ENCODE measurements at places on chromosomes 13 and 19.

DNA sequence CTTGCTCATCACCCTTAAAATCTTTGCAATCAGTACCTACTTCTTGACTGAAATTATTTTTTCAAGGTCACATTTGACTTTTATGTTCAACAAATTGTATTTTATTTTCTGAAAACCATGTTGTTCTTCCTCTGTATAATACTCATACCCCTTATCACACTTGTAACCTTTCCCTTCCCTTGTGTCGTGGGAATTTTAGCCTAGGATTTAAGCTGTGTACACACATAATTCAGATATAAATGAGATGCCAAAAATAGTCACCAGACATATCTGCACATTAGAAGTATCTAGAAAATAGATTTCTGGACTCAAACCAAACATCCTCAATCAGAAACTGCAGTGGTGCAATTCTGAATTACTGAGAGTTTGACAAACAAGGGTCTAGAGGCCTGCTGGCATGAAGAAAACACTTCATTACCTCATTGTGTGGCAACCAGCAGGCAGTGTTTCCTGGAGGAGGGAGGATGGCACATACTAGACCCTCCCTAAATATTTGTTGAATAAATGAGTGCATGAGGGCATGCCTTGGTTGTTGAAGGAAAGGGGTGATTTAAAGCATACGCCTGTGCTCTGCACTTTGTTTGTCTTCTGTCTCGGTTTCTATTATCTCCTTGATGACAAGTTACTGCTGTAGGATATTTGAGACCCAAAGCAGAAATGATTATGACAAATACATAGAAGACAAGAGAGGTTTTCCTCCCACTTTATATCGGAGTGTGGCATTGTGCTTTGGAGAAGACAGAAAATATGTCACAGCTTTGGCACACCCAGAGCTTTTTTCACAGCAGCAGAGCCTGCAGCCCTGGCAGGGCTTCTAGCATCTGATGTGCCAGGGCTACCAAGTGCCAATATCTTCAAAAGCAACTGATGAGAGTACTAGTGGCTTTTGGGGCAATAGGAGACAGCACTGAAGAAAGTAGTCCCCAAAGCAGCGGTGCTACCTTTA is 881.1 kb downstream of the PCDH9 start:
- no peak for DNase-seq

GRCh38 chr19:39438270-39438934 is 2.7 kb upstream of the RPS16 start:
- DNase-seq: no peak

DNA sequence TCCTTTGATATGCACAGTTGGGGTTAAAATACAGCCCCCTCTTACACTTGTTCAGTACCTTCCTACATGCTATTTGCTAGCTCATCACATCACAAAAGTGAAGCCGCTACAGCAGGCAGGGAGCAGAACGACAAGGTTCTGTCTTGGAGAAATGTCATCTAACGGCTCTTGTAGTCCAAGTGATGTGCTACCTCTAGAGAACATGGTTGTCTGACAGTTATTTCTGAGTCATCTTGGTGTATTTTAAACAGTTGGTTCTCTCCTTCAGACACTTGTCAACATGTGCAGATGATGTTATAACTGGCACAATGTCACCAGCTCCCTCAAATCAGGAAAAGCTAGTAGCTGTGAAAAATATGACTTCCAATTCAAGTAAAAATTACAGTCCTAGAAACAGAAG is 865.0 kb downstream of the PCDH9 start:
- no peak for DNase-seq

GRCh38 chr19:30672926-30673325 is 300.7 kb downstream of the ZNF536 start:
- DNase-seq: no peak

DNA sequence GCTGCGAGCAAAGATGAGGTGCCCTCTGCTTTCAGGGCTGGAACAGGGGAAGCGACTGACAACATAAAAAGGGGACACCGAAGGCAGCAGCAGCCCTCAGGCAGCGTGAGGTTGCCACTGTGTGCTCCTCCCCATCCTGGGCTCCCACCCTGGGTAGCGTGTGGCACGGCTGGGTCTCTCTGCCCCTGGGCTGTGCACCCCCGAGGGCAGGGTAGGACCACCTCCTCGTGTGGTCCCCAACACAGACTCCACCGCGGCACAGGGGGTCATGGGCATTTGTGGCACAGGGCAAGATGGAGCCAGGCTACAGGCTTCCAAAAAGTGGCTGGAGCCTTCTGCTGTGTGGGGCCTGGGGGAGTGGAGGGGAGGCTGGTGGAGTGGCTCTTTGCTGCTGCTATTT is 6.5 kb upstream of the RSPH6A start:
- no peak for DNase-seq

DNA sequence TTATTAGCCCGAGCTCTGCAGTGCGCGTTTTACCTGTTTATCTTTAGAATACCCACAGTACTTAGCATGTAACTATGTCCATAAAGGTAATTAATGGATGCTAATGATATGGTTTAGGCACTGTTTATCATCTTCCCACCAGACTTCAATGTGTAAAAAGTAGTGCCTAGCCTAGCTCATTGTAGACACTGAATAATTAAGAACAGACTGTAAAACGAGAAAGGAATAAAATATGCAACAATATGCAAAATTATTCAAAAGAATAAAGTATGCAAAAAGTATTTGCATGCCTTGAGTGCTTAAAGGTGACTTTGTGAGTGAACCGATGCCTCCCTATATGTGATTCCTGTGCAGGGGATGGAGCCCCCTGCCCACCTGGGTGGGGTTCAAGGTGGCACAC is 35.7 kb upstream of the RNF113B start:
- DNase-seq: no peak

- no peak for DNase-seq
Measured at GRCh38 chr19:33278403-33279269, 23.7 kb downstream of the CEBPA start.

DNA sequence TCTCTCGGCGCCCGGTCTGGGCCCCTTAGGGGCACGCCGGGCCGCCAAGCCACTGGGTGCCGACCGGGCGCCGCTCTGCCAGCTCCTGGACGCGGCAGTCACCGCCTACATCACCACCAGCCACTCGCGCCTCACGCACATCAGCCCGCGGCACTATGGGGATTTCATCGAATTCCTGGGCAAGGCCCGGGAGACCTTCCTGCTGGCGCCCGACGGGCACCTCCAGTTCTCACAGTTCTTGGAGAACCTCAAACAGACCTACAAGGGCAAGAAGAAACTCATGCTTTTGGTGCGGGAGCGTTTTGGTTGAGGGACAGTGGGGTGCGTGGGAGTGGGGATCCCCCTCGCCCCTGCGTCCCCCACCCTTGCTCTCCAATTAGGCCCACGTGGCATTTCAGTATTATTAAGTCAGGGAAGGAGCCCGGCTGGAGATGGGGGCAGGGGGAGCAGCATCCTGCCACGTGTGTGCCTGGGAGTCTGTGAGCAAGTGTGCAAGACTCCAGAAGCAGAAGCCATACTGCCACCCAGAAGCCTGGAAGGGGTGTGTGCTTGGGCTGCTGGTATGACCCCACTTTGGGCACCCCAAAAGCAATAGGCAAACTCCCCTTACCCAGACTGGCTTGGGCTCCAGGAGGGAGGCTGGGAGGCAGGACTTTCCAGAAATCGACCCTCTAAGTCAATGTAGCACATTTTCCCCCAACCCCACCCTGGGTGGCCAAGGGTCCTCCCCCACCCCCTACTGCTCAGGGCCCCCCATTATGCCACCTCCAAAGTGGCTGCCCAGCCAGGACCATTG is 35.7 kb downstream of the ZSWIM4 start:
- no peak for DNase-seq

DNA sequence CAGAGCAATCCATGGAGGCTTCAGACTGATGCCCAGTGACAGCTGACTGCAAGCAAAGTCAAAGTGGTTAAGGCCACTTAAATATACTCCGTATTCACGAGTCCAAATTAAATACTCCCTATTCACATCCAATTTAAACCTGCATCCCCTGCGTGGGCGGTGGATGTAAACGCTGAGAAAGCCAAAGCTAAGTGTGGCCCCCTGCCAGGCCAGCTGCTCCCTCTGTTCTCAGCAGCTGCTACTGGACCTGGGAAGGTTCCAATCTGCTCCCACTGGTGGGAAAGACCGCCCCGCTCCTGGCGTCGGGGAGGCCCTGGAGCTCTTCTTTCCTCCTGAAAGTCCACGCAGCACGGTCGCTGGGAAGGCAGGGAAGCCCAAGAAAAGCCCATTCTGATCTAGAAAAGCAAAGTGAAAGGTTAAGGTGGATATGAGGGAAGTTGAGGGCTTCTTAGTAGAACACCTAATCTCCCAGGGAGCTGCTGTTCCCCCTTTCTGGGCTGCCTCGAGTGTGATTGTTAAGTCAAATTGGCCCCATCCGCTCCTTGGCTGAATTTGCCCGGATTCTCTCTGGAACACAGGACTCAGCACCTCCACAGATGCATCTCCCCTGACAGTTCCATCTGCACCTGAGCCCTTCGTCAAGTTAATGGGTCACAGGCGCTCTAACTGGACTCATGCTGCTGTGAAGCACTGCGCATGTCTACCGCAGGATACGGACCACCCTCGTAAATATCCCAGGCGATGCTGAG is 205.5 kb downstream of the USP12 start:
- DNase-seq: no peak

- DNase-seq: no peak
Measured at GRCh38 chr19:32813862-32814425, 55.6 kb downstream of the SLC7A9 start.

DNA sequence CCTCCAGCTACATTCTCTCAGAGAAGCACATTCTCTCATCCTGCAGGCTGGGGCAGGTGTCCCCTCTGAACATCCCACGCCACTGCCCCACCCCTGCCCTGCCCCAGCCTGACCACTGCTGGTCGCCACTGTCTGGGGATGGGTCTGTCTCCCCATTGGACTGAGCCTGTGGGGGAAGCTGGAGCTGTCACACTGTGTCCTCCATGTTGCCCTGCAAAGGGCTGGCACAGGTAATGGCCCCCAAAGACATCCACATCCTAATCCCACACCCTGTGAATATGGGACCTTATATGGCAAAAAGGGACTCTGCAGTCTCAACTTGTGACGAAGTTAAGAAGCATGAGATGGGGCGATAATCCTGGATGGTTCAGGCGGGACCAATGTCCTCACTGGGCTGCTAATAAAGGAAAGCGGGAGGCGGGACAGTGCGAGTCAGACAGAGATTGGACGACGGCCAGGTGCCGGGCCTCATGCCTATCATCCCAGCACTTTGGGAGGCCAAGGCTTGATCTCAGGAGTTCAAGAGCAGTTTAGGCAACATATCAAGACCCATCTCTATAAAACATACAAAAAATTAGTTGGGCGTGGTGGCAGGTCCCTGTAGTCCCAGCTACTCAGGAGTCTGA is 9.1 kb downstream of the AP2S1 start:
- no peak for DNase-seq

DNA sequence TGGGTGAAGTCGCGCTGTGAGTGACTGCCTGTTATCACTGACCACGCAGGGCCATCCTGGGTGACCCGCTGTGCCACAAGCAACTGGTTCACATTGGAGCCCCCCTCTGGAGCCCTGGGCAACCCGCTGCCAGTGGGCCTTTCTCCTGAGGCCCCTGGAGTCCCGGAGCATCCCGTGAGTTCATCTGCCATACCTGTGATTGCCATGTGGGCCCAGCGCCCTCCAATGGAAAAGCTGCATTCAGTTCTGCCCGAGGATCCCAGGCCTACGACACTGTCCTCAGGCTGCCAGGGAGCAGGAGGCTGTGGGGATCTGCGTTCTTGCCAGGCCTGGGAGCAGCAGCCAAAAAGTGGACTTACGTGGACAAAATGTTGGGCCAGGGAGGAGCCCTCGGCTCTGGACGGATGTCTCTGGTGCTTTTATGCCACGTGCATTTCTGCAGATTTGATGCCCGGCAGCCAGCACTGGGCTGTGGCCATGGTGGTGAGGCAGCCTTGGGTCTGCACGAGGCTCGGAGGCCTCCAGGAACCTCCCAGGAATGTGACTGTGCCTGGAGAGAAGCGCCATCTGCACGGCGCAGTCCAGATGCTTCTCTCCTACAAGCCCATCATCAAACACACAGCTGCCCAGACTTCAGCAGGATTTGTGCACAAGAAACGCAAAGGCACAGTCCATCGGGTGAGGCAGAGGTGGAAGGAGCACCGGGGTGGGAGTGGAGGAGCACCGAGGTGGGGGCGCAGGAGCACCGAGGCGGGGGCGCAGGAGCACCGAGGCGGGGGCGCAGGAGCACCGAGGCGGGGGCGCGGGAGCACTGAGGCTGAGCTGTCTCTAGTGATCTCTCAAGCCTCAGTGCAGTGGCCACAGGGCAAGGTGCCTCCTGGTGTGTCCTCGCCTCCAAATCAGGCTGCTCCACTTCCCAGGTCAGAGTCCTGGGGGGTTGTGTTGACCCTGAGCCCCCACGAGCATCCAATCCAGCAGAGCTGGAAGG is 44.0 kb downstream of the C13orf46 start:
- DNase-seq: no peak

Measured in naive thymus-derived CD8-positive, alpha-beta T cell (primary cell).